Colonic mucosa (tissue), 4 donors: ENCODE measurements at places on chromosomes 4 and X. TPM values are rescaled to one million over a fixed set of nuclear protein-coding genes. Genes with fewer than 3 reads are reported as not detected.

DNA sequence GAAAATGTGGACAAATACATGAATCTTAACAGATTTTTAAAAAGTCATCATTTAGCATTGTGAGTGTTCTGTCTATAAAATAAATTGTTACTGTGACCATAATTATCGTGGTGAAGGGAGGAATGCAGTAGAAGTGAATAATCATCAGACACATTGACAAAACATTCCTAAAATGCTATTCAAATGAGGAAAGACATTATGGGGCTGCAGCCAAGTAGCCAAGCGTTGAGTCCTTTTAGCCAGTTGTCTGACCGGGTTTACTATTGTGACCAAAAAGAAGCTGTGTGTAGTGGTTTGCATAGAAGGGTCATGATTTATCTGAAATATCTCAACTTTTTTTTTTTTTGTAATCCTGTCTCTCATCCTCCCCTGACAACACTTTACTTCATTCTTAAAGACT lies 19.5 kb downstream of the WWC2 start:
- DNase-seq, result no peak

DNA sequence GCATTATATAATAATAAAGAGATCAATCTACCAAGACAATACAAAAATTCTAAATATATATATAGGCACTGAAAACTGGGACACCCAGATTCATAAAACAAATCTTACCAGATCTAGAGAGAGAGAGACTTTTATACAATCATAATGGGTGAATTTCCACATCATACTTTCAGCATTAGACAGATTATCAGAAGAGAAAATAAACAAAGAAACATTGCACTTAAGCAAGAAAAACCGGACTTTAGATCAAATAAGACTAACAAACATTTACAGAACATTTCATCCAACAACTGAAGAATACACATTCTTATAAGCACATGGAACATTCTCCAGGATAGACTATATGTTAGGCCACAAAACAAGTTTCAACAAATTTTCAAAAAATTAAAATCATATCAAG lies 245.1 kb downstream of the INPP4B start:
- no peak for DNase-seq

- no peak for DNase-seq
Observed at GRCh38 chr4:206054-206453, 81.8 kb downstream of the ZNF718 start.

DNA sequence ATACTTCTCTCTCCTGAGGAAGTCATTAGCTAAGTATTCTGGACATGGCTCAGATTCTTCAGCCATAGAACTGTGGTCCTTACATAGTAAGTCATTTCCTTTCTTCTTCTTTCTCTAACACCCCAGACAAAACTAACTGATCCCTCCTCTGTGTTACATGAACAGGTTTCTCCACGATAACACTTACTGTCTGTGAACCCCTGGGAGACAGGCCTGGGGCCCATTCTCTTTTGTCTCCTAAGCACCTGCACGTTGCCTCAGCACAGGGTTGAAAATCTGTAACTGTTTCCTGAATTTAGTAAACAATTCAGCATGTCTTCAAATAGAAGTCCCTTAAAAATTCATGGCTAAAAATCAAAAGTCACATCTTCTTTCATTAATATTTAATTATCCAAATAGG lies 24.7 kb downstream of the APBB2 start:
- DNase-seq, result no peak

The IL2RG gene
- total RNA-seq, result 46.0 TPM

The ADRA2C gene
- total RNA-seq, result 0.69 TPM

The SPANXA2 gene
- total RNA-seq, result not detected

The PCDH18 gene
- 6.3 TPM for total RNA-seq
